Suprapubic skin (tissue), 4 donors: ENCODE measurements at places on chromosomes 4 and X.

DNA sequence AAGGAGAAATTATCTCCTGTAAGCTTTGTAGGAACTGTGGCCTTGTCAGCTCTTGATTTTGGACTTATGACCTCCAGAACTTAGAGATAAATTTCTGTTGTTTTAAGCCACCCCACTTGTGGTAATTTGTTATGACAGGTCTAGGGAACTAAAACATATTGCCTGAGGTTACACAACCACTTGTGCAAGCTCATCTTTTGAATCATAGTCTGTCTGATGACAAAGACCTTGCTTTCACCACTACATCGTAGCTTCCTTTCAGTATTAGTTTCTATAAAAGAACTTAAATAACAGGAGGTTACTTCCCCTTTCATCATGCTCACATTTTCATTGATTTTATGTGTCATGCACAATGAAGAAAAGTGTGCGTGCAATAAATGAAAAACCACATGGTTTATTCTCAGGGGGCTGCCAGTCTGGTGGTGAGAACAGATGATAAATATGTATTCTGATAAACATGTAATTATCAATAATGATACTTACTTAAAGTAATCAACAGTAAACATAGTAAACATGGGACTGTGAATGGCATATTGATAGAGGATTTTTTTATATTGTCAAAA, 690.0 kb upstream of the HS3ST1 start:
- no peak for DNase-seq
- H3K27me3 ChIP-seq: no peaks in the 10 kb centered on the region
- no peak overlapping the region for H3K27ac ChIP-seq
- H3K4me3 ChIP-seq: no peak overlapping the region
- H3K4me1 ChIP-seq: no peaks in the 10 kb centered on the region
- H3K36me3 ChIP-seq: no peaks in the 10 kb centered on the region

DNA sequence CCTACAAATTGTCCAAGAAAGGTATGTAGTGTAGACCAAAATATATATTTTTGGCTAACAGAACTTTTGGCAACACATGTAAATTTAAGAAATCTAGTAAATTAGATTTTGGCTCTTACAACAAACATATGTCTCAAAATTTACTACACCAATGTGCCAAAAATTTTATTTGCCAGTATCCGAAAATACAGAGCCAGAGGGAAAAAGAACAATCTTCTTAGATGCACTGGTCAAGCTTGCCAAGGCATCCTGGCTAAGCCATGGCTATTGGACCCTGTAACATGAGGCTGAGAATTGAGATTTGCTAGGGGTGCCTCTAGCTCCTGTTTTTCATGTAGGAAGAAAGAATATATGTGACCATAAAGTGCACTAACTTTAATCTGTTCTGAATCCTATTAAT, 91.8 kb downstream of the GABRG1 start:
- H3K4me3 ChIP-seq: no peak overlapping the region
- DNase-seq: no peak
- H3K27ac ChIP-seq: no peak overlapping the region
- H3K27me3 ChIP-seq: no peaks in the 10 kb centered on the region
- H3K36me3 ChIP-seq: no peaks in the 10 kb centered on the region

DNA sequence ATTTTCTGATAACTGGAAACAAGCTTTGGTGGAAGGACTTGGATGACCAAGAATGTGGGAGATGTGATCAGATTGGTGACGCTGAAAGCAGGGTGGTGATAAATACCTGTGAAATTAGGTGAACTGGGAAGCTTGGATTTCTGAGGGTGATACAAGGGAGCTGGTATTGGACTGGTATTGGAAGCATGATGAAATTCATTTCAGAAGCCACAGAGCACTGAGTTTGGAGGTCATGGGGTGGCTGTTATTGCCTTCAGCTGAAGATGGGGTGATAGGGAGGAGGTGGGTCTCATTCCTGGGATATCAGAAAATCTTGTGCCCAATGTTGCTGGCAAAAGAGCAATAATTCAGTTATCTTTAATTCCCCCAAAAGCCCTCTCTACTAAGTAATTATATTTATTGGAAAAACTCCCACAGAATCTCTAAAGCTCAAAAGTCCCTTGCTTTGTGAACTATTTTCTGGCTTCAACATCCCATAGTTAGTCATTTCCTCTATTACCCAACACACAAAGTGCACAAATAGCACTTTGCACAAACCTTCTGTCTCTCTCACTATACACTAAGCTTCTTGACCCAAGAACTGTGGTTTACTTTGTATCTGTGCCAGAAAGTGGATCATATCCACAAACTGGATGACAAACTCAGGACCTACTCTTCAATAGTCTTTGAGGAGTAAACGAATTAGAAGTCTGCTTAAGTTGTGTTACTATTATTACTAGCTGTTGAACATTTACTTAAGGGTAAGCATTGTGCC, 23.1 kb upstream of the CAMK2D start:
- no peaks in the 10 kb centered on the region for H3K4me1 ChIP-seq
- no peaks in the 10 kb centered on the region for H3K36me3 ChIP-seq
- H3K27ac ChIP-seq: no peak overlapping the region
- H3K27me3 ChIP-seq: no peaks in the 10 kb centered on the region

DNA sequence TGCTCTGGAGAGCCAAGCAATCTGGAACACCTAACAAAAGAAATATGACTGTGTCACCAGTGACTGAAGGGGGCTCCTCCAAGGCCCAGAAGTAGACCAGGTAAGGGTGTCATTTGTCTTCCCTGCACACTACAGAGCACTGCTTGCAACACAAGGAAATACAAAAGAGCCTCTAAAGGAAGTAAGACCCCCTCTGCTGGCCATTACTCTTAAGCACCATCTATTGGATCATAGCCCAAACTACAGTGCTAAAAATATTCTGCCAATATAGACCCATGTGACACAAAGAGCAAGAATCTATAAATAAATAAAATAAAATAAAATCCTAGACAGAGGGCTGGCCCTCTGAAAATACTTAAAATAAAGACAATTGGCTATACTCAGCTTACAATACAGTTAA, 528.7 kb downstream of the TMA16 start:
- H3K27me3 ChIP-seq: no peaks in the 10 kb centered on the region
- H3K4me1 ChIP-seq: no peaks in the 10 kb centered on the region
- DNase-seq: no peak
- H3K4me3 ChIP-seq: no peak overlapping the region
- no peak overlapping the region for H3K27ac ChIP-seq

GRCh38 chr4:159487284-159487747, 384.4 kb downstream of the RAPGEF2 start:
- H3K36me3 ChIP-seq: no peaks in the 10 kb centered on the region
- H3K4me3 ChIP-seq: no peak overlapping the region
- DNase-seq: no peak

GRCh38 chr4:92382128-92382527, 78.4 kb downstream of the GRID2 start:
- H3K27ac ChIP-seq: no peak overlapping the region
- no peak for DNase-seq
- no peaks in the 10 kb centered on the region for H3K36me3 ChIP-seq
- no peak overlapping the region for H3K4me3 ChIP-seq
- H3K4me1 ChIP-seq: no peaks in the 10 kb centered on the region
- no peaks in the 10 kb centered on the region for H3K27me3 ChIP-seq

DNA sequence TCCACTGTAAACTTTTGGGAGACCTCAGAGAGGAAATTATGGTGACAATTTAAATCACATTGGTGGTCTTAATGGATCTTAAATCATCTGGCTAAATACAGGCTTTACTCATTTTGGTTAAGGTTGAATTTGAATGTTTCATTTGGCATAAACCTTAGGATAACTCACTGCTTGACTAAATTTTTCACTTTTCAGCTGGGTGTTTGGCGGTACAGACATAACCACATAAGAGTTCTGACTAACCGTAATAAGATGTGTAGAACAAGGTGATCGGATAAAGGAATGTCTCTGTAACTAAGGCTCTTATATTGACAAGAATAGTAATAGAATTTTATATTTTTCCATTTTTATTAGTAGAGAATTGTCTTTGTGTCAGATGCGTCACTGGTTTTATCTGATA, 281.0 kb downstream of the BMPR1B start:
- no peak overlapping the region for H3K4me3 ChIP-seq
- DNase-seq: no peak
- H3K27ac ChIP-seq: no peak overlapping the region
- no peaks in the 10 kb centered on the region for H3K36me3 ChIP-seq
- no peaks in the 10 kb centered on the region for H3K27me3 ChIP-seq

- no peaks in the 10 kb centered on the region for H3K27me3 ChIP-seq
- no peaks in the 10 kb centered on the region for H3K4me1 ChIP-seq
- H3K36me3 ChIP-seq: no peaks in the 10 kb centered on the region
- DNase-seq: no peak
- no peak overlapping the region for H3K4me3 ChIP-seq
Measured at GRCh38 chrX:155747520-155747919, 133.6 kb upstream of the VAMP7 start.

- no peak overlapping the region for H3K4me3 ChIP-seq
- no peak for DNase-seq
- H3K4me1 ChIP-seq: peaks cover 18% of the 10 kb centered on the region
- H3K36me3 ChIP-seq: no peaks in the 10 kb centered on the region
- no peak overlapping the region for H3K27ac ChIP-seq
Measured at GRCh38 chr4:80006935-80007744, 65.9 kb downstream of the ANTXR2 start.

DNA sequence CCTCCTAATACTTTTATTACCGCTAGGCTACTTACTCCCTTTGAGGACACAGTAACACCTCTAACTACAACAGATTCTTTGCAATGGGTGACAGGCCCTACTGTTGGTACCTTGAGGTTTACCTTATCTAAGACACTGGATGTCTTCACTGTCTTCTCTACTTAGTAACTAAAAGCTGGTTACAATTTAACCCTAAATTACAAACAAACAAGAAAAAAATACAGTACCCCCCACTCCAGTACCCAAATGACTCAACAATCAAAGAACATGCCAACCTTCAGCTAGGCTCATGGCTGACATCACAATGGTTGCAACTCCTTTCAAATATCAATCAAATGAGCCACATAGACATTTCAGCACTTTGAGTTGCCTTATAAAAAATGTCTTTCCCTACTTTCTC, 198.0 kb downstream of the GUCY2F start:
- no peaks in the 10 kb centered on the region for H3K4me1 ChIP-seq
- no peaks in the 10 kb centered on the region for H3K27me3 ChIP-seq
- no peak for DNase-seq
- H3K36me3 ChIP-seq: no peaks in the 10 kb centered on the region

DNA sequence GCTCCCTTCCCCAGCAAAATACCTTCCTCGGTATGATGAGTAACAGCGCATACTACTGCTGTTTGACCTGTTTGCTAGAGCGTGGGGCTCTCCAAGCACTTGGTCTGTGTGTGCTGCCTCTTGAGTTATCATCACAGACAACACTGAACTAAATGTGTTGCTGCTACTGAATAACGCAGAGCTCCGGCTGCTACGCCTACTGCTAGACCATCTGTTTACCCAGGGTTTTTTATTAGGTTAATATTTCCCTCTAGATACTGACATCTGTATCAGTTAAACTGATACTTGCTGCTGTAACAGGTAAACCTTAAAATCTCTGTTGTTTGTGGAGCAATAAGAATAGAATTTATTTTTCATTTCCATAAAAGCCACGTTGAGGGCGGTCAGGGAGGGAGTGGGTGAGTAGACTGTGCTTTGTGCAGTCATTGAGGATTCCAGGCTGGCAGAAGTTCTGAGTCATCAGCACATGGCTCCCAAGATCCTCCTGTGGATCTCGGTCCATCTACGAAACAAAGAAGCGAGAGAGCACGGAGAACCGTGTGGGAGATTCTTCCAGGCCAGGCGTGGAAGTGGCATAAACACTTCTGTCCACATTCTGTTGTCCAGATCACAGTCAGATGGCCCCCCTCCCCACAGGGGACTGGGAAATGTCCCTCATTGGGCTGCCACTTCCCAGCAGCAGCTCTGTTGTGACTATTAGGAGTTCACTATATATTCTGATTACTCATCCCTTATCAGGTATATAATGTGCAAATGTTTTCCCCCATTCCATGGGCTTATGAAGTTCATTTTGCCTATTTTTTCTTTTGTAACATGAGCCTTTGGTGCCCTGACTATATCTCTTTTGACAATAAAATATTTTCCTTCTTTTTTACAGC, 14.1 kb downstream of the GRK4 start:
- H3K4me3 ChIP-seq: no peak overlapping the region
- no peaks in the 10 kb centered on the region for H3K4me1 ChIP-seq
- H3K27ac ChIP-seq: no peak overlapping the region
- no peaks in the 10 kb centered on the region for H3K27me3 ChIP-seq
- no peaks in the 10 kb centered on the region for H3K36me3 ChIP-seq

DNA sequence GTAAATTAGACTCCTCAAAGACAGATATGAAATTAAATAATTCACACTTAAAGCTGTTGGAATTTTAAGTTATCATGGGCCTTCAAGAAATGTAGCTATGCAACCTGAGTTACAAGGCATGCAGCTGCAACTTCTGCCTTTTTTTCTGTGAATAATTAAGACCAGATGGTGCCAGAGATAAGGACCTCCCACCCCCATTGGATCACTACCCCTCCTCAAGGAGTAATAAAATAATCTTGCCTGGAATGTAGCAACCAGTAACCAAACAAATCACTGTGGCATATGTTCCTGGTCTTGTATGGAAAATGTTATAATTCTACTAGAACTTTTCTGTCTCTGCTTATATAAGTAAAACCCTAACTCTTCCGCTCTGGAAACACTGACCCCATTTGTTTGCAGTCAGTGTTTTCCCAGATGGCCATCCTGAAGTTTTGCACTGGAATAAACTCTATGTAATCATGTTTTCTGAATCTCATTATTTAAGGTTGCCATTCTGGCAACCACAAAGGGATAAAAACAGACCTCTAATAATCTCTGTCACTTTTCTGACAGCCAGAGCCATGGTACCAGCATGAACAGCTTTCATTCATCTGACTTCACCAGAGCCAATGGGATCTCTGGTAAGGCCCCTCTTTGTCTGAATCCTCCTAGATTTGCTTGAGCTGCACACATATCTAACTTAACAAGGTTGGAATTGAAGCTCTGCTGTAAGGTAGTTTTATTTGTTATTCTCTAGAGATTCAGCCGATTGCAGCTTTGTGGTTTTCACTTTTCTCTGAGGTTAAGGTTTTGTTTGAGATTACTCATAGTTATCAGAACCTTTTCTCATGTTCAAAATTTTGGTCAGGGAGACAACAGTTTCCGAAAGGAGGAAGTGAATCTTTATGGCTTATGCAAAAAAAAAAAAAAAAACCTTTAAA, 274.6 kb downstream of the NAF1 start:
- H3K4me1 ChIP-seq: no peaks in the 10 kb centered on the region
- H3K4me3 ChIP-seq: no peak overlapping the region
- H3K27me3 ChIP-seq: no peaks in the 10 kb centered on the region
- no peaks in the 10 kb centered on the region for H3K36me3 ChIP-seq

GRCh38 chrX:14690553-14690952, 161.2 kb downstream of the GLRA2 start:
- H3K4me3 ChIP-seq: no peak overlapping the region
- no peak overlapping the region for H3K27ac ChIP-seq
- no peak for DNase-seq
- H3K27me3 ChIP-seq: no peaks in the 10 kb centered on the region

DNA sequence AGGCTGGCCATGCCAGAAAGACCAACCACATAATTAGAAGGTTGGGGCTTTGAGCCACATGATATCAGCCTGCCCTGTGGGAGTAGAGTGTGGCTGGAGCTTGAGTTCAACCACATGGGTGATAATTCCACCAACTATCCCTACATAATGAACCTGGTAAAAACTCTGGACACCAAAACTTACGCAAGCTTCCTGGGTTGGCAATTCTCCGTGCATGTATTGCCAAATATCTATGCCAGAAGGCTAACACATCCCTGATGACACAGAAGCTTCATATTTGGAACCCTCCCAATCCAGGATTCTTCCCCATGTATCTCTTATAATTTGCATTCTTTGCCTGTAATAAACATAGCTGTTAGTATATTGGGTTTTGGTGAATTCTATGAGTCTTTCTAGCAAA, 68.2 kb downstream of the FUNDC1 start:
- no peak overlapping the region for H3K27ac ChIP-seq
- H3K27me3 ChIP-seq: no peaks in the 10 kb centered on the region
- no peaks in the 10 kb centered on the region for H3K4me1 ChIP-seq
- H3K36me3 ChIP-seq: no peaks in the 10 kb centered on the region
